ENCODE measurements at places on chromosomes 11 and 22. TPM values are rescaled to one million over a fixed set of nuclear protein-coding genes. Genes with fewer than 3 reads are reported as not detected.

DNA sequence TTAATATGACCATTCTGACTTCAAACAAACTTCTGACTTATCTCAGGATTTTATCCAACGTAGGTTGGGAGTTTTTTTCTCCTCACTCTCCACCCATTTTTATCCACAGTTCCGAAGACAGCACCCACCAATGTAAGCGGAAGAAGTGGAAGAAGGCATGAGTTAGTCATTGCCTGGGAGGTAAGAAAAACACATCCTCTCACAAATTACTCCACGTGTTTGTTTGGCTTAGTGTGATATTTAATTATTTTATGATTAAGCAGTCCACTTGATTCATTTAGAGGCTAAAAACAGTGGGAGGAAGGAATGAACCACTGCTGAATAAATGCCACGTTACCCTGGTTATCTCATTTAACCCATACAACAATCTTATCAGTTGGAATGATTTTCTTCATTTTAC, 389.6 kb upstream of the ARHGAP42 start:
- H3K27me3 ChIP-seq = no peaks in the 10 kb centered on the region
- DNase-seq = no peak
- H3K4me3 ChIP-seq = no peak overlapping the region
- no peaks in the 10 kb centered on the region for H3K4me1 ChIP-seq

- no peak overlapping the region for H3K27ac ChIP-seq
- H3K4me3 ChIP-seq = no peak overlapping the region
- H3K36me3 ChIP-seq = peaks cover 10% of the 10 kb centered on the region
Measured at GRCh38 chr11:95764267-95764898, 25.2 kb downstream of the FAM76B start.

DNA sequence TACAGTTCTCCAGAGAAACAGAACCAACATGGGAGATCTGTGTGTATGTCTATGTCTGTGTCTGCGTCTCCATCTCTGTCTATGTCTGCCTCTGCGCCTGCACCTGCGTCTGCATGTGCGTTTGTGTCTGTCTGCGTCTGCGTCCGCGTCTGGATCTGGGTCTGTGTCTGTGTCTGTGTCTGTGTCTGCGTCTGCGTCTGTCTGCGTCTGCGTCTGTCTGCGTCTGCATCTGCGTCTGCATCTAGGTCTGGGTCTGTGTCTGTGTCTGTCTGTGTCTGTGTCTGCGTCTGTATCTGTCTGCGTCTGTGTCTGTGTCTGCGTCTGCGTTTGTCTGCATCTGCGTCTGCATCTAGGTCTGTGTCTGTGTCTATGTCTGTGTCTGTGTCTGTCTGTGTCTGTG, 88.4 kb upstream of the SLC22A12 start:
- H3K4me1 ChIP-seq = no peaks in the 10 kb centered on the region
- DNase-seq = peak; percentile 25
- H3K36me3 ChIP-seq = no peaks in the 10 kb centered on the region
- H3K27me3 ChIP-seq = peaks cover 61% of the 10 kb centered on the region
- H3K27ac ChIP-seq = no peak overlapping the region

- H3K27ac ChIP-seq = no peak overlapping the region
- no peaks in the 10 kb centered on the region for H3K27me3 ChIP-seq
- H3K4me1 ChIP-seq = no peaks in the 10 kb centered on the region
- H3K4me3 ChIP-seq = no peak overlapping the region
Measured at GRCh38 chr11:26150031-26150430, 181.9 kb upstream of the ANO3 start.

GRCh38 chr22:37843741-37844089, 419 bp downstream of the ANKRD54 start:
- no peaks in the 10 kb centered on the region for H3K27me3 ChIP-seq
- H3K4me3 ChIP-seq = peak overlapping the region; percentile 76
- DNase-seq = no peak
- peak overlapping the region; percentile 95 for H3K27ac ChIP-seq
- peaks cover 11% of the 10 kb centered on the region for H3K36me3 ChIP-seq

- peaks cover 6% of the 10 kb centered on the region for H3K4me1 ChIP-seq
- H3K36me3 ChIP-seq = no peaks in the 10 kb centered on the region
- no peak overlapping the region for H3K4me3 ChIP-seq
- no peak for DNase-seq
- H3K27me3 ChIP-seq = peaks cover 2% of the 10 kb centered on the region
Measured at GRCh38 chr11:44812971-44813370, 86.2 kb downstream of the TSPAN18 start.

GRCh38 chr22:23180301-23180892, at the start of gene BCR:
TSS of gene BCR (plus strand) at chr22:23180509. CDS start at chr22:23180961, 452 bp downstream.
- H3K36me3 ChIP-seq = no peaks in the 10 kb centered on the region
- peak within 1 kb of the TSS; percentile 81 for H3K27ac ChIP-seq
- H3K4me3 ChIP-seq = peak within 1 kb of the TSS; percentile 67
- DNase-seq = peak; percentile 83

DNA sequence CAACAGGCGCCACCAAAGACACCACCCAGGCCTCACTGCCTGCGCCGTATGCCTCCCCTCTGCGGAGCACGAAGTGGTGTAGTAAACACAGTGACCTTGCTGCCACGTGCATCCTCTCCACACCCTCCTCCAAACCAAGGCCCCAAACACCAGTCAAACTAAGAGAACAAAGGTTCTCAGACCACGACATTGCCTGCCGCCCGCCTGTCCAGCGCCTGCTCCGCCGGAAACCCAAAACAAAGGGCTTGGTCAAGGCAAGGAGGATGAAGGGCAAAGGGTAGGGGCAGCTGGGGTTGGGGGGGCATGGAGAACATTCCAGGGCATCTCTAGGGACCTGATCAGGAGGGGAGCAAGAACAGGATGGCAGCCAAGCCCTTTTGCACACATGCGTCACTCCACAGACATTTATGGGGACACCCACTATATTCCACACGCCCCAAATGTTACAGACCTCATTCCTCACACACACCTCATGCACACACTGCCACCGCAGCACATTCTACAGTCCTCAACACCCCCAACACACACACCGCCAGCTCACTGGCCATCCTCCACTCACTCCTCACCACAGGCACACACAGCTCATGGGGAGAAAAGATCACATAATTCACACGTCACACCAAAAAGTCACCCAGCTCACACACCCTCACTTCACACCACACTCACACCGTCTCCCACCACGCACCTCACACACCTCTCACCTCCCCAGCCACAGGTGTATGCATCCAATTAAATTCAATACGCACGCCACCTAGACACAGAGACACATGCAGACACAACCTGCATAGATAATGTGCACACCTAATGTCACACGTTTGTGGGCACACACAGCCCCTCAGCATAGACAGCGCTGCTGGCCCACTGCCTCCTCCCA, 34.5 kb downstream of the PDE2A start:
- no peak for DNase-seq
- H3K36me3 ChIP-seq = no peaks in the 10 kb centered on the region
- H3K4me3 ChIP-seq = peak overlapping the region; percentile 67

DNA sequence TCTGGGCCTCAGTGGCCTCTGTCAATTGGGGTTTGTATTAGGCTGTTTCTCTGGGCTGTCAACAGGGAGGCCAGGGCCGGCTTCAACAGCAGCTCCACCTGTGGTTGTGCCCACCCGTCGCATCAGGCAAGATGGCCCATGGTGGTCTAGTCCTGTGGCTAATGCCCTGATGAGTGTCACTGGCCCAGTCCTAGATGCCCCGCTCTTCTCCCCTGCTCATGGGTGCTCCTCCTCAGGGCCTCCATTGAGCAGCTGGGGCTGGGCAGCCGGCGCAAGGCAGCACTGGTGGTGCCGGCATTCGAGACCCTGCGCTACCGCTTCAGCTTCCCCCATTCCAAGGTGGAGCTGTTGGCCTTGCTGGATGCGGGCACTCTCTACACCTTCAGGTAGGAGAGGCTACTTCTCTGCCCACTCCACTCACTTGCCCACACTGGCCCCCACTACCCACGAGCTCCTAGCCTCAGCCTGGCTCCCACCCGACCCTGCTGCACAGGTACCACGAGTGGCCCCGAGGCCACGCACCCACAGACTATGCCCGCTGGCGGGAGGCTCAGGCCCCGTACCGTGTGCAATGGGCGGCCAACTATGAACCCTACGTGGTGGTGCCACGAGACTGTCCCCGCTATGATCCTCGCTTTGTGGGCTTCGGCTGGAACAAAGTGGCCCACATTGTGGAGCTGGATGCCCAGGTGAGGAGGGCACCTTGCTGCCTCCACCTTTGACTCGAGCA, 5.4 kb downstream of the LARGE2 start:
- H3K27me3 ChIP-seq = no peaks in the 10 kb centered on the region
- no peak overlapping the region for H3K4me3 ChIP-seq
- peaks cover 26% of the 10 kb centered on the region for H3K4me1 ChIP-seq
- no peak for DNase-seq

GRCh38 chr11:70050243-70050642, 27.9 kb upstream of the ANO1 start:
- no peaks in the 10 kb centered on the region for H3K27me3 ChIP-seq
- DNase-seq = no peak
- H3K4me1 ChIP-seq = no peaks in the 10 kb centered on the region
- H3K36me3 ChIP-seq = no peaks in the 10 kb centered on the region

DNA sequence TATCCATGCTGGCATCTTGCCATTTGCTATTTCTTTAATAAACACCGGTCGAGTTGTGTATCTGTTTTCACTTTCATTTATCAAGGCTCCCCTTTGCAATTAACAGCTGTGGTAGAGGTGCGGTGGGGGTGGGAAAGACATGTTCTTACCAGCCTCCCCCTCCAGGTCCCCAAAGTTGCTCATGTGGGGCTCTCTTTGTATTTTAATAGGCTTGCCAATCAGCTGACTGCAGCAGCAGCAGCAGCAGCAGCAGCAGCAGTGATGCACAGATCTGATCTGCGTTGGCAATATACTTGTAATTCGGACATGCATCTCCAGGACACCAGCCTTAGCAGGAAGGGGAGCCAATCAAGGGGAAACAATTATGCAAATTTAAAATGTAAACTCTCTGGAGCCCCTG, 40.3 kb upstream of the E2F8 start:
- no peaks in the 10 kb centered on the region for H3K36me3 ChIP-seq
- peaks cover 5% of the 10 kb centered on the region for H3K4me1 ChIP-seq
- peak; percentile 26 for DNase-seq
- H3K27me3 ChIP-seq = peaks cover 4% of the 10 kb centered on the region
- no peak overlapping the region for H3K27ac ChIP-seq

SCT gene
- not detected for total RNA-seq

SPINDOC gene
- total RNA-seq = 0.45 TPM

SEZ6L gene
- total RNA-seq = 1.1 TPM

YPEL1 gene
- 6.1 TPM for total RNA-seq

IRAG1 gene
- total RNA-seq = 28.1 TPM

PRODH gene
- total RNA-seq = 240 TPM

RASD2 gene
- 0.87 TPM for total RNA-seq

LRP5 gene
- 36.5 TPM for total RNA-seq
